GM03348 (cell line): ENCODE measurements at places on chromosomes 12 and 14.

DNA sequence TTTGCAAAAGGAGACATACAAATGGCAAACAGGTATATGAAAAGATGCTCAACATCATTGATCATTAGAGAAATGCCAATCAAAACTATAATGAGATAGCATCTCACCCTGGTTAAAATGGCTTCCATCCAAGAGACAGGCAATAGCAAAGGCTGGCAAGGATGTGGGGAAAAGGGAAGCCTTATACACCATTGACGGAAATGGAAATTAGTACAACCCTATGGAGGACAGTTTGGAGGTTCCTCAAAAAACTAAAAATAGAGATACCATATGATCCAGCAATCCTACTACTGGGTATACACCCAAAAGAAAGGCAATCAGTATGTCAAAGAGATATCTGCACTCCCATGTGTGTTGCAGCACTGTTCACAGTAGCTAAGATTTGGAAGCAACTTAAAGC is 17.3 kb upstream of the CKAP4 start:
- no peak for DNase-seq

DNA sequence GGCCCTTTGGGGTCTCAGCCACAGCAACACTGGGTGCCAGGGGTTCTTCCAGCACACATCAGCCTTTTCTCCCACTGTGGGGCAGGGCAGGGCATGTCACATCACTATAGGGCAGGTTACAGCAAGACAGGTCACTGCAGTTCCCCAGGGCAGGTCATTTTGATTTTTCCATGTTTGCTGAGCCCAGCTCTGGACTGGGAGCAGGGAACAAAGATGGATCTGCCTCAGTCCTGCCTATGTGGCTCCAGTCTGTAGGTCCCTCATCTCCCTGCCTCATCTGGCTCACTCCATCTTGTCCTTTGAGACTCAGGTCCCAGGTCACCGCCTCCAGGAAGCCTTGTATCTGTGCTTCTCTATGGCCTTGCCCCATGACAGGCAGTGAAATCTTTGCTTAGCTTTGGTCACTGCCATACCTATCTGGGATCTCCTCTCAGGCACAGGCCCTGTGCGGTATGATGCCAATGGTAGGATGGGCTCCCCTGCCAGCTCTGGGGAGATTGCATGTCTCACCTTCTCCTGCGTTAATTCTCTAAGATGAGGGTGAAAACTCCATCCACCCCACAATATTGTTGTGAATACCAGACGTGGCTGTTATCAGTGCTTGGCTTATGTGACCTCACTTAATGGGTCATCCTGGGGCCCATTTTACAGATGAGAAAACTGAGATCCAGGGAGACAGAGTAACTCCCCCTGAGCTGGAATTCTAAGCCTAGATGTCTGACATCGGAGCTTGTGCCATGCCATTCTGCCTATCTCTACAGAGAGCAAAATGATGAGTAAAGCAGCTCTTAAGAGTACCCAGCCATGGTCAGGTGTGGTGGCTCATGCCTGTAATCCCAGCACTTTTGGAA is 1.5 kb downstream of the SERPINA6 start:
- no peak for DNase-seq

DNA sequence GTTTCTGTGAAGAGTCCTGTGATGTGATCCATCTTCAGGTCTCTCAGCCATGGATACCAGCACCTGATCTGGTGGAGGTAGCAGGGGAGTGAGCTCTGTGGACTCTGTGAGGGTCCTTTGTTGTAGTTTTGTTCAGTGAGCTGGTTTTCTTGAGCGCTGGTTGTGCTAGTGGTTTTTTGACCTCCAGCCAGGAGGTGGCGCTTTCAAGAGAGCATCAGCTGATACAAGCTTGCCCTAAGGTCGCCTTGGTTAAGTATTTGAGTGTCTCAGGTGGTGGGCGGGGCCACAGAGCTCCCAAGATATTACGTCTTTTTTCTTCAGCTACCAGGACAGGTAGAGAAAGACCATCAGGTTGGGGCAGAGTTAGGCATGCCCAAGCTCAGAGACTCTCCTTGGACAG is 139.7 kb downstream of the TTLL5 start:
- no peak for DNase-seq

GRCh38 chr14:99687284-99688209 is 3.4 kb downstream of the CYP46A1 start:
- no peak for DNase-seq

DNA sequence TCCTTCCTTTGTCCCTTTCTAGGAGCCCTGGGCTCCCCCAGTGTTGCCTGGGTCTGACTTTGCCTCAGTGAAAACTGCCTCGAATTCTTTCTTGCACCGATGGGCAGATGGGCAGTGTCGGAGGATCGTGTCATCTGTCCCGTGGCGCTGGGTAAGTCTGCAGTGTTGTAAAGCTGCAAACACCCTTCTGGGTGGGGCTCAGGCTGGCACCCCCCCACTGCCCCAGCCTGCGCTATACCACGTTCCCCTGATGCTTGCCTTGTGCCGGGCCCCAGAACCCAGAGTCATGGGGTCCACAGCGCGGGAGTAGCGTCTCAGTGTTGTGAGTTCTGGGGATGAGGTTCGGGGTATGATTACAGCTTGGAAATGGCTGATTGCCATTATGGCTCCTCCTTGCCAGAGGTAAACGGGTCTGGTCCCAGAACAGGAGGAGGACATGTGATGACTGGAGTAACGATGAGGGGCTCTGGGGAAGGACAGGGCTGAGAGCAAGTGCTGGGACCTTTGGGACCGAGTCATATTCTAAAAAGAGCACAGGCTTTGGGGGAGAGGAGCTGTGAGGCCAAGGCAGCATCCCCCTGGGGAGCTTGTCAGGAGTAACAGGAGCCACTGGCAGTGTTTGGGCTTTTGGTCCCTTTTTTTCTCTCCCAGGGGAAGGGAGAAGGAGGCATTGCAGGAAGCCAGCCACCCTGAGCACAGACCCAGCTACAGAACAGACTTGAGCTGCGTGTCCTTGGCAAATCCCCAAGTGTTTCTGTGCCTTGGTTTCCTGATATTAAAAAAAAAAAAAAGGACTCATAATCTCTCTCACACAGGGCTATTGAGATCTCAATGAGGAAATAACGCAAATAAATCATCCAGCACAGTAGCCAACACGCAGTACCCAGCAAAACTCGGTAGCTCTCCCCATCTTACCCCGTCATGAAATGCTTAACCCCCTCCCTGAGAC is 4.3 kb downstream of the RTL1 start:
- DNase-seq, result no peak

DNA sequence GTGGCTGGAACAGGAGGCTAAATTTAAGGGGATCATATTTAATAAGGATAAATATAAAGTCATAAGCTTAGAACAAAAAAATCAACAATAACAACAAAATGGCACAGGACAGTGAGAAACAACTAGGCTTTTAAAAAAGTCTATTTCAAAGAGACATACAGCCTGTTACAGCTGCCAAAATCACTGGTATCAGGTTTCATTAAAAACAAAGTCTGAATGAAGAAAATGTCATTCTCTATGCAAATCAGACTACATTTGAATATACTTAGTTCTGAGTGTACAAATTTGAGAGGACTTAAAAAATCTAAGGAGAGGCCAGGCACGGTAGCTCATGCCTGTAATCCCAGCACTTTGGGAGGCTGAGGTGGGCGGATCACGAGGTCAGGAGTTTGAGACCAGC is 44.0 kb downstream of the TFCP2 start:
- DNase-seq, result no peak

DNA sequence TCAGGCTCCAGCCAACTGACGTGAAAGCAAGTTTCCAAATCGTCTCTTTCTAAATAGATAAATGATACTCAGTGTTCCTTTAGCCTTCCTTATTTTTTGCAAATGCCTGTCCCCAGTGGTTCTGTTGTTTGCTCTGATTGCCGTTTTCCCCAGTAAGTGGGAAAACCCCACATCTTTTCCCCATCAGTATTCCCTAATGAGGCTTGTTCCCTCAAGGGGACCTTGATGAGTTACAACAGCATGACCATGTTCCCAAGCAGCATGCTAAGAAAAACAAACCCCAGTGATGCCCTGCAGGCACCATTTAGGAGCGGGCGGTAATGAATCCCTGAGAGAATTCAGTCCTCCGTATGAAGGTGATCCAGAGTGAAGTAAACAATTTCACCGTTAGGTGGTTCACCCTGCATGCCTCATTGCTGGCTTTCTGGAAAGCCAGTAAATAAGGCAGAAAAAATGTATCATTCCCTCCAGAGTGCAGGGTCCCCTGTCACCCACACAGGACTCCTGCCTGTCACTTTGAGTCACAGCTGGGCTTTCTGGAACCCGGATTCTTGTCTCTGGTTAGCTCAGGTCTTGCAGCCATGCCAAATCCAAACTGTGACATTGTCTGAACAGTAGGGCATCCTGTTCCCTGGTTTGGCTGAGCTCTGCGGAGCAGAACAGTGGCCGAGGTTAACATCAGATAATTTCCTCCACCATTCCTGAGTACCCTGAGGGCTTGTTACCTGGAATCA is 222.6 kb downstream of the RGS6 start:
- no peak for DNase-seq

GRCh38 chr12:124369055-124369826 is 74.3 kb downstream of the RFLNA start:
- peak; percentile 96 for DNase-seq

- DNase-seq, result no peak
These were observed 257.8 kb upstream of the LMO3 start for GRCh38 chr12:16863742-16864141.
